Endodermal cell (in vitro differentiated cells): ENCODE measurements at places on chromosomes 7 and 10.

GRCh38 chr7:156145996-156146395 is 333.7 kb upstream of the SHH start:
- DNase-seq, result peak; percentile 10

- no peak for DNase-seq
These were observed 230.8 kb downstream of the FOXP2 start for GRCh38 chr7:114645451-114645850.

DNA sequence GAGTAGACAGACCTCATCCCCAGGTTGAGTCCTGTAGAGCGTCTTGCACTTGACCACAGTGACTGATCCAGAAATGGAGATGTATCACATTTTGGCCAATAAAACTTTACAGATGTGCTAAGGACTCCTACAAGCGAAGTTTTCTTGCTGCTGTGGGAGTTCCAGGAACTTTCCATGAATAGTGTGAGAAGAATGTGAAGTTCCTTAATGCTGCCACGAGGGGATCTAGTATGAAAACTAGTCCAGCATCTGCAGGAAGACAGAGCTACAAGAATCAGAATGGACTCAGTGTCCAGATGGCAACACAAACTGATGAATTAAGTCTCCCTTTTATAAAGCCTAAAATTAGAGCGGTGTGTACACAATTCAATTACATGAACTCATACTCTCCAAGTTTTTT is 14.8 kb upstream of the LSM8 start:
- no peak for DNase-seq

DNA sequence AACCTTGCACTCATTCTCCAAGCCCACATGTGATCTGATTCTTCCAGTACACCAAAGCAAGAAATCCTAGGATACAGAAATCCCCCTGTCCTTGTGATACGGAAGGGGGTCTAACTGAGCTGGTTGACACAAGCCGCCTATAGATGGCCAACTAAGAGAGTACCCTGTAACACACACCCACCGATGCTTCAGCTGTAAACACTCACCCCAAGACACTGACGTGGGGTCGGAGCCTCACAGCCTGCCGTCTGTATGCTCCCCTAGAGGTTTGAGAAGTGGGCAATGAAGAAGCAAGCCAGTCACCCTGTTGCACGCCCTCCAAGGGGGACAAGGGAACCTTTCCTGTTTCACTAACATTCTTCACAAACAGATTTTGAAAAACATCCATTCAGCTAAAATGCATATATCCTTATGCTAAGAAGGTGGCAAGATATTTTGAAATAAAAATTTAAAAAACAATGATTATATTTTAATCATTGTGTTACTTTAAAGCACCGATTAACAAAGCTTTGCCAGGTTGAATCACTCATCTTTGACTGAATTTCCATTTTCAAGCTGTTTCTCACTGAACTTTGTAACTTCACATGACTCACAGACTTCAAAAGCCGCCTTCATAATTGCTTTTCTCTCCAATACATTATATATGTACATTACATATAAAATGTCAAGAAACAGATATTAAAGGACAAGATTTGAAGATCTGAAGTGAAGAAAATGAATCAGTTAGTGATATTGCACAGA is 329.3 kb downstream of the ARL4A start:
- DNase-seq, result peak; percentile 64

DNA sequence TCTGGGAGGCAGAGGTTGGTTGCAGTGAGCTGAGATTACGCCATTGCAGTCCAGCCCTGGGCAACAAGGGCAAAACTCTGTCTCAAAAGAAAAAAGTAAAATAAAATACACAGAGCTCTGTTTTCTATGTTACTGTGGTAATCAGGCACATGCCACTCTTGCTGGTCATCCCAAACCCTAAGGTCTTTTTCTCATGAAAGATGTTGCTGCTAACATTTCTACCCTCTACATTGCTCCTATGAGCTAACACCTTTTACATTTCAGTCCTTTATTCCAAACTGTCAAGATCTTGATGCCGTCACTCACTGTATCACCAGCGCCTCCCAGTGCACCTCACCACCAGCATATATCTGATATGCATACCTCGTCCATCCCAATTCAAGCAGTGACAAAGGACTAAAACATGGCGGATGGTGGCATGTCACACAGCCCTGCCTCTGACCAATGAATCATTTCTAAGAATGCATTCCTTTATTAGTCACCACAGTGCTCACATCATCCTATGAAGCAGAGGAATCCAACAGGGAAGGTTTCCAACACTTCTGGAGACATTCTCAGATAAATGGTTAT is 4.3 kb downstream of the DAGLB start:
- no peak for DNase-seq

GRCh38 chr10:115171392-115171960 is 78.3 kb downstream of the ATRNL1 start:
- DNase-seq, result no peak

DNA sequence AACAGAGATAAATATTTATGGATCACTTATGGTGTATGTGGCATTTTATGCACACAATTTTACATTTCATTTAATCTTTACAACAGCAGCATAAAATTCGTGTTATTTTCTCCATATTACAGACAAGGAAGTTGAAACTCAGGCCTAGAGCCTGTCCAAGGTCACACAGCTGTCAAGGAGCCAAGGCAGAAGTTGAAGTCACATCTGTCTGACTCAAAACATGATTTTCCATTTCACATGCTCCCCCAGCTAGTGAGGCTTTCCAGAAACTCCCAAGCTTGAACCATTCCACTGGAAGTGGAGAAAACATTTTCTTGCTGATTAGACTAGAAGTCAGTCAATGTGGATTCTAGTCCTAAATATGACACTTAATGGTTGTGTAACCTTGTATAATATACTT is 110.5 kb downstream of the HECTD2 start:
- no peak for DNase-seq

DNA sequence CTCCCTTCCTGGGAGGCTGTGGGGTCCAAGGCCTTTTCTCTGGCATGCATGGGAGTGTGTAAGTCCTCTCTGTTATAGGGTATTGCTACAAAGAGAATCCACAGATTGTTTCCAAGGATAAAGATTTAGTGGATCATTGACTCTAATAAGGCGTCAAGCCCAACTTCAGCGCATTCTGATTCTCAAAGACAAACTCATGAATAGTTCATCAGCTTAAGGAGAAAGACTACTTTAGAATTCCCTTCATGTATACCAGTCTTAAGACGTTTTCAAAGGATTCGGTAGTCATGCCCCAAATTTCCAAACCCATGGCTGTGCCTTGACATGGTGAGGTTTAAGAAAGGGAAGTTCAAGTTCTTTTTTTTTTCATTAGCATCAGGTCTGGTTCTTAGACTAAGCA is 46.6 kb upstream of the ABLIM1 start:
- no peak for DNase-seq

- DNase-seq, result no peak
These were observed 9.4 kb upstream of the HK1 start for GRCh38 chr10:69268761-69269416.

DNA sequence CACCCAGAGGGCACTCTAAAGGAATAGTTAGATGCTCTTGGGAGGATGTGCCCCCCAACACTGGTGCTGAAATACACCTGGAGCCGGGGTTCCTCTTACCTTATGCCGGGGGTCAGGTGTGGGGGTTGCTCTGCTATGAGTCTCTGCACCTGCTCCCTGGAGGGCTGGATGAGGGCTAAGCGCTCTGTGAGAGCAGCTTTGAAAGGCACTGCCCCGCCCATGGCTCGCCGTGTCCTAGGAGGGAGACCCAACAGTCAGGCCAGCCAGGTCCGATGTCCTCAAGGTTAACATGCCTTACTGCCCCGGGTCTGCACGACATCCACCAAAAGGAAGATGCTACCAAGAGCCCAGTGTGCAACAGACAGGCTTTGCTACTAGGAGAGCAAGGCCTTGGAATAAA is 31.7 kb downstream of the PSPH start:
- no peak for DNase-seq

- no peak for DNase-seq
These were observed 21.9 kb upstream of the FOXP2 start for GRCh38 chr7:114392686-114393085.

GRCh38 chr10:111785921-111786320 is 397.6 kb downstream of the GPAM start:
- DNase-seq, result no peak

GRCh38 chr7:45655539-45655938 is 81.4 kb downstream of the ADCY1 start:
- DNase-seq, result no peak

GRCh38 chr10:47079204-47079580 is 168.0 kb downstream of the PTPN20 start:
- DNase-seq, result peak; percentile 7

- DNase-seq, result no peak
These were observed 348.1 kb downstream of the TFEC start for GRCh38 chr7:115682507-115682906.

- peak; percentile 81 for DNase-seq
These were observed at the start of gene ZNF365 for GRCh38 chr10:62373995-62374861. Gene ZNF365, plus strand, starts transcription at chr10:62374369. Its CDS starts 1,825 bp downstream, at chr10:62376194.

- no peak for DNase-seq
These were observed 390.0 kb downstream of the EXOC4 start for GRCh38 chr7:133642907-133643306.
